Coronary artery (tissue), 2 donors: ENCODE measurements at places on chromosomes 11 and 22.

GRCh38 chr11:124301548-124301947, 12.2 kb downstream of the OR8D1 start:
- no peak for DNase-seq

DNA sequence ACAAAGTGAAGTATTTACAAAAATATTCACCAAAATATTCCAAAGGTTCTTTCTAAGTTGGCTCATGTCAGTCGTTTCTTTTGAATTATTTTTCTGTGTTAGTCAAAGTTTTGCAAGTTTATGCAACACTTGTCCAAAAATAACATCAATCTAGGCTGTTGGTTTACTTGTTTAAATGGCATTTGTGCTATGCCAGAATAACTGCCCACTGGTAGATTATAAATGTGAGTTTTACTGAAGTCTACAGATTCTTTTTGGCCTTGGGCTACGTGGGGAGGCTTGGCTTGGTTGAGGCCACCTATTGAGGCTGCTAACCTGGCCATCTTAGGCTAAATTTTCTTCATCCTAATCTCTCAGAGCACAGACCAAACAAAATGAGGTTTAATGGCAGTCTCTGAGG, 1091.9 kb upstream of the RAG2 start:
- DNase-seq = no peak

GRCh38 chr11:119615003-119615881, 113.8 kb downstream of the NECTIN1 start:
- DNase-seq = no peak

- no peak for DNase-seq
These were observed 9.4 kb upstream of the RTCB start for GRCh38 chr22:32421484-32421883.

DNA sequence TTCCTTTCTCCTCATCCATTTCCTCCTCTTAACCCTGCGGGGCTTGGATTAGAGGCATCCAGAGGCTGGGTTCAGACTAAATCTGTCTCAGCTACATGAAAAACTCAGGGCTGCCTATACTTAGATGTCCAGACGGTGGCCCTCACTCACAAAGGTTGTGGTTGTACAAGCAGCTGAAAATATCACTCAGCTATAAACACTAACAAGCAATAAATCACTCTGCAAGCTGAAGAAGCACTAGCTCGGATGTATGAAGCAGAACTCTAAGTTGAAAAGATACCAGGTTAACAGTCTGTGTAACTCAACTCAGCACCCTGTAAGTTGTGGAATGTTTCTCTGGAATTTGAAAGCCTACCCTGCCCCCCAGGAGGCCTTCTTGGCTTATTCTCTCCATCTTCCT, 82.9 kb downstream of the EXT2 start:
- DNase-seq = no peak

GRCh38 chr11:83818349-83818748, 532.2 kb upstream of the CCDC90B start:
- DNase-seq = no peak

- DNase-seq = no peak
These were observed 16.8 kb downstream of the RCN1 start for GRCh38 chr11:32107647-32108046.

DNA sequence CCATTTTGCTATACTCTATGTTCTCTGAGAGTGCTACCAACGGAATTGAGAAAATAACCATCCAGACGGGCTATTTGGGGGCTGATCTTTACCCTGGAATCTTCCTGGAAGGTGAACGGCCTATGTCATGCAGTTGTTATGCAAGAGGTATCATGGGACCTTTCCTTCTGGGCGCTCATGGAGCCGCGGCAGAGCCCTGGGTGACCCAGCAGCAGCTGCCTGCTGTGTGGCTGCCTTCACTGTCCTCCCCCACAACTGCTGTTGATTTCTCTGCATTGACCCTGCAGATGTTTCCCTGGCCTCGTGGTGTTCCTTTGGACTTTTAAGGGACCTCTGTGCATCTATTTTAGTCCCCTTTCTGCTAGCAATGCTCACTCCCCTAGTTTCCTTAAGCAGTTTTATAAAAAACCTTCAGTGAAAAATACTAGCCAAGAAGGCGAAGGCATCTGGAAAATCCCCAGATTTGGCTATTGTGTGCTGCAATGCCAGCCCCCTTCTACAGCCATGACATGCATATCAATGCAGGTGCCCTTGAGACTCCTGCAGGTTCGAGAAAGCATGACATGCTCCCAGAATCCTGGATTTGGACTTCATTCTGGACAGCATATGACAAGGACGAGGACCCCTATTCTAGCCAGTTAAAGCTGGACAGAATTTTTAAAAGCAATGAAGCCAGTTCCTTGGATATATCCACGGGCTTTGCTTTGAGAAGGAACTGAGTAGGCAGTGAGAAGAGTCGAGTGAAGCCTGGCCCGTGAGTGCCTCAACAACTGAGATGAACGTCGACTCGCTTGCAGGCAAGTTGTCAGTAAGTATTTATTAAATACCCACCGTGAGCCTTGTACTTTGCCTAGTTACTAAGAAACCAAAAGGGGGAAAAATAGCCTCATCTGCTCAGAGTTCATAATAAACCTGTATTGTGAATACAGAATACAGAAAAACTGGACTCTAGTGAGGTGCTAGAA, at the start of gene SLC25A18:
Gene SLC25A18, plus strand, starts transcription at position 593 of the 965 bp plus-strand sequence. CDS start 16,447 bp downstream, outside the sequence.
- no peak for DNase-seq

GRCh38 chr11:36186340-36187175, 102.7 kb downstream of the COMMD9 start:
- no peak for DNase-seq

DNA sequence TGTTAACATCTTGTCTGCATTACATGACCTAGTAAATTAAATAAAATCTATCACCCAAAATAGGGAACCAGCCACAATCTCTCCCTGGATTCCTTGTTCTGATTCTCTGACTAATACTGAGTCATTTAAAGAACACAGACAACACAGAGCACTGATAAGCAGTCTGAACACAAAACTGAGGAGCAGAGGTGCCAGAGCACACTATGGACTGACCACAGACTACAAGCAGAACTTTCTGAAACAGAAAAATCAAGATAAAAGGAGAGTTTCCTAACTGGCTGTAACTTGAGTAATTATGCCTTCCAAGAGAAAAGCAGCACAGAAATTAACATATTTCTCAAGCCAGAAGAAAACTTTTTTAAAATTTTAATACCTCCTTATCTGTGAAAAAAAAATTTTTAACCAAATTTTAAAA, 128.8 kb downstream of the SGSM3 start:
- no peak for DNase-seq

GRCh38 chr11:119110439-119110838, 3.3 kb downstream of the C2CD2L start:
- no peak for DNase-seq

DNA sequence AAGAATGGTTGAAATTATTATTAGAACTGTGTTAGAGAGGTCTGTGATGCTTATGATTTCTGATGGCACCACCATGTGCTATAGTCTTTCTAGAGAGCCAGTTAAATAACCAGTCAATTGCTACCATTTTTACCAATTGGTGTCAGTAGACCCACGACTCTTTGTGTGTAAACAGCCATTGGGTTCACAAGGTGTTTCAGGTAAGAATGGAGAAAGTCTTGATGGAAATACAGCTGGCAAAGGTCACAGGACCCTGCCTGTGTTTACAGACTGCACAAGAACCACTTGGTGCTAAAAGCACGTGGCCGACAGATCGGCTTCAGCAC, 30.5 kb upstream of the OR10G7 start:
- no peak for DNase-seq

DNA sequence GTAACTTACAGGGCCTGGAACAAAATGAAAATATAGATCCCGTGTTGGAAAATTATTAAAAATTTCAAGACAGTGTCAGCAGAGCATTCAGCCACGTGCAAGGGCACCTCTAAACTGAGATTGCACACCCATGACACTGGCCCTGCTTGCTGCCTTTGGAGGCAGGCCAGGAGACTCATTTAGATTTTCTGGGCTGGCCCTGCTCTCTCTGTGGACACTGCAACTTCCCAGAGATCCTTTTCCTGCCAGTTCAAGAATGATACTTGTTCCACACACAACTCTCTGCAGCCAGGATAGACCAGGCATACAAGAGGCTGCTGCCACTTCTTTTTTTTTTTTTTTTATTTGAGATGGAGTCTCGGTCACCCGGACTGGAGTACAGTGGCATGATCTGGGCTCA, 56.7 kb upstream of the PTPRJ start:
- no peak for DNase-seq

GRCh38 chr11:81887671-81888070, 846.0 kb downstream of the FAM181B start:
- no peak for DNase-seq

DNA sequence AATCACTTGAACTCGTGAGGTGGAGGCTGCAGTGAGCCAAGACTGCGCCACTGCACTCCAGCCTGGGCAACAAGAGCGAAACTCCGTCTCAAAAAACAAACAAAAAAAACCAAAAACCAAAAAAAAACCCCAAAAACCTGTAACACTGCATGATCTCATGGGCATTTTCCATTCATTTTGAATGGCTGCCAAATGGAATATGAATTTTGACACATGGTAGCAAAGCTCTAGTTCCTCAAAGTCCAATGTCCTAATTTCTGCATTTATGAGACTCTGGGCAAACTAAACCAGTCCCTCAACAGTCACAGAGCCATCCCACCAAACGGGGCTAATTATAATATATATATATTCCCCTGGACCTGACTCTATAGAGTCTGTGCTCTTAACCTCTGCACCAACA, 61.8 kb downstream of the SGSM3 start:
- DNase-seq = no peak

DNA sequence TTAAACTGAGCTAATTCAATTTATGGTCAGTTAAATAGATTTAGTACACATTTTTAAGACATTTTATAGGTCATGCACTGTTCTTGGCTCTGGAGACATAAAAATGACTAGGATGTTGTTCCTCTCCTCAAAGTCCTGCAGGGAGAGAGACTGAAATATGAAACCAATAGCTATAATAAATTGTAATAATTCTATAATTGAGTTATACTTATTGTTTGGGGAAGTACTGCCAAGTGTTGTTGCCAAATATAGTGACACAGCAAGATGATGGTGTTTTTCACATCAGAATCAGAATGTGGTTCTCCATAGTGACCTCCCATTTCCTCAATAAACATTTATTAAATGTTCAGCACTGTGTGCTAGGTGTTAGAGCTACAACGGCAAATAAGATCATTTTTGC, 470.6 kb downstream of the NTM start:
- no peak for DNase-seq

DNA sequence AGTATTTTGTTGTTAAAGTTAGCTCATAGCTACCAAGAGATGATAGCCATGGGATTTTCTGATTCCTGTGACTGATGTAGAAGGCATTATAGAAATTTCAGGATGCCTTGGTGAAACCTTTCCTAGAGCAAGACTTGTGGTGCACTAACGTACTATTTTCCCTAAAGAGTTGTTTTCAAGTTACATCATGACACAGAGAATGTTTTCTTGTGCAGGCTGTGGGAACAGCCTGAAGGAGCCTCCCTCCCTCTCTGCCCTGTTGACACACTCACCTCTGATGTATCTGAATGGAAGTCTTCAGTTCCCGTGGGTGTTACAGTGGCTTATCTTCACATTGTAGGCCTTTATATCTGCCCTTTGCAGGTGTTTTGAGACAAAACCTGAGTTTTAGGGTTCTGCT, 121.6 kb downstream of the LDLRAD3 start:
- no peak for DNase-seq

DNA sequence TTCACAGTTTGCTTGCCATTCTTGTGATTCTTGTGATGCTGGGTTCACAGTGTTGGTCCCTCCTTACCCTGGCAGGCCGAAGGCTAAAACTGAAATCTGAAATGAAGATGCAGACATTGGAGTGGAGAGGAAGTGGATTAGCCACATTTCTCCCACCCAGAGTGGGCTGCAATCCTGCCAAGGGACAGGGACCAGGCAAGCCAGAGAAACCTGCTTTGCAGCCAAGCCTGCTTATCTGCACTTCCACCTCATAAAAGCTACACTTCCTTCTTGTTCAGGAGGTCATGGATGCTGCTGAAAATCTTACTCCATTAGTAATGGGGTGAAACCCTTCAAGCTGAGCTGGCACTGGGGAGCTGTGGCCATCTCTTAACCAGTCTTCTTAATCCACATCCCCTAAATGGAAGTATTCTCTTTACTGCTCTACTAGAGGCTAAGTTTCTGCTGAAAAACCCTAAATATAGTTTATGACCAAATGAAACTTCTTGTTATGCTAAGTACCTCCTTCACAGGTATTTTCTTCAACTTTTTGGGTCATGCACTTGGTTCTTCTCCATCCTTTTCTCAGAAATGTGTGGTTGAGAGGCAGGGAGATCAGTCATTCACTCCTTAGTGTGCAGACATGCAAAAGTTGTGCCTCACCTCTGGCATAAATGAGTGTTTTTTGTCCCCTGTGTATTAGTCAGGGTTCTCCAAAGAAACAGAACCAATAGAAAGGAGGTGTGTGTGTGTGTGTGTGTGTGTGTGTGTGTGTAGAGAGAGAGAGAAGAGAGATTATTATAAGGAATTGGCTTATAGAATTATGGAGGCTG, 133.9 kb upstream of the BMAL1 start:
- DNase-seq = no peak

- peak; percentile 76 for DNase-seq
These were observed 534 bp downstream of the RBFOX2 start for GRCh38 chr22:36027935-36028645.

GRCh38 chr11:34198523-34198922, 93.1 kb downstream of the NAT10 start:
- DNase-seq = no peak

- DNase-seq = no peak
These were observed 10.0 kb upstream of the AMBRA1 start for GRCh38 chr11:46603704-46604308.

DNA sequence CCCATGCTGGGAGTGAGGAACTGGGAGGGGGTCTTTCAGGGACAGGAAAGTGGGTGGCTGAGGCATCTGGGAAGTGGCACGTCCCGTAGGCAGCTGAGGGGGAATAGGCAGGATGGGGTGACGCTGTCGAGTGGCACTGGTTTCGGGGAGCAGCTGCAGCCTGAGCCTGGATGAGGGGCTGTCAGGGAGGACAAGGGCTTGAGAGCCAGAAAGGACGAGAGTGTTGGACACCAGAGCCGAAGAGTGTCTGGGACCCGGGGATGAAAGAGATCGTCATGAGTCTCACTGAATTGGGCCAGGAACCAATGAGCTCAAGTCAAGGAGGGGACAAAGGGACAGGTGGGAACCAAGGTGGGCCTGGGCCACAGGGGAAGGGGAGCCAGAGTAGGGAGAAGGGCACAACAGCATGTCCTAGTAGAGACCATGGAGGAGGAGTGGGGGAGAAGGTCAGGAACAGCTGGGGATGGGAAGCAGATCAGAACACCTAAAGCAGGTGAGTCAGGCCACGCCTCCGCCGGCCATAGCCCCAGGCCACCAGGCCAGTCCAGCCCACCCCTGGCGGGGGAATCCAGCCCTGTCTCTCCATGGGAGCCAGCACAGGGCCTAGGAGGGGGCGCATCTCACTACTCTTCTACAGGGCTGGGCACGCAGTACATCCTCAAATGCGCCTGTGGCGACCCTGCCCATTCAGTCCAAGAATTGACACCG, 4.2 kb downstream of the RAB3IL1 start:
- DNase-seq = peak; percentile 72

GRCh38 chr11:91810871-91811270, 413.7 kb upstream of the FAT3 start:
- no peak for DNase-seq

- no peak for DNase-seq
These were observed 8.1 kb downstream of the SCARF2 start for GRCh38 chr22:20429254-20430100.

- no peak for DNase-seq
These were observed 93.6 kb upstream of the ISX start for GRCh38 chr22:34972191-34972897.

- peak; percentile 86 for DNase-seq
These were observed 23.9 kb upstream of the SCGB1A1 start for GRCh38 chr11:62394825-62395538.

GRCh38 chr22:37309211-37310074, 27.1 kb downstream of the CYTH4 start:
- DNase-seq = no peak

GRCh38 chr11:17260020-17260419, 16.5 kb upstream of the NUCB2 start:
- no peak for DNase-seq
